ENCODE measurements at places on chromosomes 12 and 14.
A peak's percentile ranks its signal among the peaks of the same experiment; 100 is the strongest.

GRCh38 chr14:64117671-64118402 is 176.3 kb downstream of the ESR2 start:
- DNase-seq: no peak

DNA sequence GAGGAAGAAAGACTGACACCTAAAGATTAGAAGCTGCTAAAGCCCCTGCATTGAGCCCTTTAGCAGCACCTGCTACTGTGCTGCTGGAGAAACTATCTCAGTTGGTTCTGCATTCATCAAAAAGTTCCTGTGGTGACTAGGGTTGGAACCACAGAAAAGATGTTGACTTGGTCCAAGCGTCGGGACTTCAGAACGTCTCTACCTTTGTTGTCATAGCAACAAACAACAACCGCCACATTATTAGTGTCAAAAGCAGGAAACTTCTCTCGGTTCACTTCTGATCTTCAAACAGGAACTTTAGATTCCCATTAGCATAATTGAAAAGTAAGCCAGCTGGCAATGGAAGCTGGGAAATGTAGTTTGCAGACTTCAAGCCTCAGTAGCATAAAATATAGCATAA is 368.0 kb downstream of the SEC23A start:
- DNase-seq: no peak

- no peak for DNase-seq
Measured at GRCh38 chr12:28622406-28622805, 432.1 kb downstream of the CCDC91 start.

- DNase-seq: no peak
Measured at GRCh38 chr14:24167469-24168114, 4.3 kb upstream of the REC8 start.

- DNase-seq: no peak
Measured at GRCh38 chr12:53103860-53104305, 597 bp downstream of the SOAT2 start.

- no peak for DNase-seq
Measured at GRCh38 chr12:101877806-101878242, 444 bp downstream of the DRAM1 start.

- DNase-seq: no peak
Measured at GRCh38 chr14:96065661-96066459, 26.7 kb downstream of the C14orf132 start.

DNA sequence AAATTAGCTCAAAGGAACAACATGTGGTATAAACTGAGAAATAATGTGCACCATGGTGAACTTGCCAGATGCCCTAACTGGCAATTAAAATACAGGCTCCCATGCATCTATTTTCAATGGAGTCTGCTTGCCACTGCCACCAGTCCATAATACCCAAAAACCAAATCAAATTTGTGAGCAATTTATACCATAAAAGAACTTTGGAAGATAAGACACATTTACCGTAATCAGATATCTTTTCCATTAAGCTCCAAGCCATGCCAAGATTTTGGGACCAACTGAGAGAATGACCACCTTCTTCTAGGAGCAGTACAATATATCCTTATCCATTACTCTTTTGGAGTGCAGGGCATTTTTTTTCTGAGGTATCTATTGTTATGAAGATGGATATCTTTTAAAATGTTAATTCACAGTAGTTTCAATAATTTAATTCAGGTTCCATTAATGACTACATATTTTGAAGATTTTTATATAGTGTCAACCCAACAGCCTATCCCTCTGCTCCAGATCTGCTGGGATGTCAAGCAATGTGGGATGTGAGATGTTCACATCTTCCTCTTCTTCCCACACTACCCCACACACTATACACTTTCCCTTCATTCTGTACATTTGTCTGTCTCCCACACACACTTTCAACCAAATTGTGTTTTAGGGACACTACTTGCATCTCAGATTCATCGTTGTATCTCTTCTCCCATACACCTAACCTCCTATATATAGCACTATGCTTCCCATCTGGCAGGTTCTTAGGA is 53.3 kb downstream of the KIF21A start:
- DNase-seq: no peak

GRCh38 chr14:100901391-100902183 is 1.9 kb downstream of the RTL1 start:
- DNase-seq: no peak

GRCh38 chr14:55354500-55354899 is 57.1 kb downstream of the ATG14 start:
- peak; percentile 65 for DNase-seq

GRCh38 chr14:68730348-68730747 is 62.5 kb downstream of the ZFP36L1 start:
- no peak for DNase-seq

All from activated CD4-positive, alpha-beta T cell treated with anti-CD3 and anti-CD28 coated beads for 48 hours (primary cell).